ENCODE measurements at places on chromosomes 4 and X. TPM values are rescaled to one million over a fixed set of nuclear protein-coding genes. Genes with fewer than 3 reads are reported as not detected.

DNA sequence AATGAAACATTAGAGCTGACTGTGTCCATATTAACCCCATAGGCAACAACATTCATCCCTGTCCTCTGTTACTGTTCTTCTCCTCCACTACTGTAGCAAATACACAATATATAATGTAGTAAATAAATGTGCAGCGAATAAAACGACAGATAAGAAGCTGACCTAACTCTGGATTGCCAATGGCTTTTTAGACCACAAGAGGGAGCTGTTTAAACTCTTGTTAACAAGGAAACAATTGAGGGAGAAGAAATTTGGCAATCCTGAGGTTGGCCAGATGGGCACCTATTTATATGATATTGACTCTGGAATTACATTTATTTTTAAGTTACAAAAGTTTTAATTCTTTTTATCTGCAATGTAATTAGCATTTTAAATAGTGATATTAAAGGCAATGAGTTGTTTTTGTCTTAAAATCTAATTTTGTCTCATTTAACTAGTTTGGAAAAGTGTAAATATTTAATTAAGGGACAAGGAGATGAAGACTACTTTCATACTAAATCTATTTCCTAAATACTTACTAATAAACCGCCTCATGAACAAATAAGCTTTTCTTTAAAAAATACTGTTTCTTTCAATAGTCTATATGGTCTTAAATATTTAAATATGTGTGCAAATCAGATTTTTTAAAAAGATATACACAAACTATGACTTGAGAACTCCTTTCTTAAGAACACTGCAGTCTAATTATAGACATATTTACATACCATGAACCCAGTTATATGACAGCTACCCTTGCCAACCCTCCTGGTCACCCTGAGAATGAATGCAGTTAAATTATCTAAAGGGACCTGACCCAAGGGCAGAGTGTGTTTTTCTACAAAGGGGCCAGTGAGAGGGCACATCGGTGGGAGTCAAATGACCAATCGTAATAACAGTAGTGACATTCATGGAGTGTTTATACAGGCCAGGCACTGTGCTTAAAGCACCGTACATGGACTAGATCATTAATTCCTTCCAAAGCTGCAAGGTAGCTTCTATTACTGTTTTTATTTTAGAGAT is 52.9 kb upstream of the HPF1 start:
- H3K4me1 ChIP-seq, result peaks cover 2% of the 10 kb centered on the region
- H3K4me3 ChIP-seq, result no peak overlapping the region
- no peak for DNase-seq
- H3K36me3 ChIP-seq, result no peaks in the 10 kb centered on the region

Gene ATOH1
- not detected for total RNA-seq

GRCh38 chrX:13000301-13000811 is 25.4 kb downstream of the TMSB4X start:
- H3K4me3 ChIP-seq, result peak overlapping the region; percentile 73
- H3K4me1 ChIP-seq, result peaks cover 76% of the 10 kb centered on the region
- peak; percentile 54 for DNase-seq
- H3K27me3 ChIP-seq, result no peaks in the 10 kb centered on the region
- H3K27ac ChIP-seq, result peak overlapping the region; percentile 97
- H3K36me3 ChIP-seq, result peaks cover 4% of the 10 kb centered on the region

GRCh38 chrX:107629540-107629909 is 1.2 kb downstream of the PRPS1 start:
- peak overlapping the region; percentile 80 for H3K4me3 ChIP-seq
- no peaks in the 10 kb centered on the region for H3K27me3 ChIP-seq
- peaks cover 1% of the 10 kb centered on the region for H3K36me3 ChIP-seq

DNA sequence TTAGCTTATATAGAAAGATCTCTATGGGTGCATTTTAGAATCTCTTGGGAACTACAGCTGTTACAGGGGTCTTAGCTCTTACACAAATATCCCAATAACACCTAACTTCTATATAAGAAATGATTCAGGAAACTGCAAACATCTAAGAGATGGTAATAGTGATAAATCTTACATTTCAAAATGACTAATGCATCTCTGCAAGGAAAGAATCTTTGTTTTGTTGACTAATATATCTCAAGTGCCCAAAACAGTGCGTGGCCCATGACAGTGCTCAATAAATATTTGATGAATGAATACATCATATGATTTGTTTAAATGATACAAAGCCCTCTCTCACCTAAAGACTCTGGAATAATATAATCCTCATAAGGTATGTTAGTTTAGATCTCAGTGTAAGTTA is 47.5 kb downstream of the CENPE start:
- peaks cover 83% of the 10 kb centered on the region for H3K36me3 ChIP-seq
- H3K27me3 ChIP-seq, result no peaks in the 10 kb centered on the region
- H3K27ac ChIP-seq, result no peak overlapping the region
- DNase-seq, result no peak
- H3K4me3 ChIP-seq, result no peak overlapping the region
- H3K4me1 ChIP-seq, result peaks cover 2% of the 10 kb centered on the region

DNA sequence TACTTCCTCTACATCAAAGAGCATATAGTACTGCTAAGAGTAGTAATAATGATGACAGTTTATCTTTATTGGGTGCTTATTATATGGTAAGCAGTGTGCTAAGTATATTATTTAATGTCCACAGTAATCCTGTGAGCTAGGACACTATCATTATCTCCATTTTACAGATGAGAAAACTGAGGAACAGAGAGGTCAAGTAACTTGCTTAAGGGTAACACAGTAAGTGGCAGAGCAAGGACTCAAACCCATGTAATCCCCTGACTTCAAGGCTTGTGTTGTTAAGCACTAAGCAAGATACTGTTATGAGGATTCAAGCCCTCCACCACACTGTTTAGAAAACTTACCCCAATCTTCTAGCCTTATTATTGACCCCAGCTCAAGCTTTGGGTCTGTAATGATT is 202.4 kb downstream of the ENOX2 start:
- no peaks in the 10 kb centered on the region for H3K36me3 ChIP-seq
- H3K27me3 ChIP-seq, result no peaks in the 10 kb centered on the region
- H3K27ac ChIP-seq, result no peak overlapping the region
- no peak for DNase-seq
- no peaks in the 10 kb centered on the region for H3K4me1 ChIP-seq

DNA sequence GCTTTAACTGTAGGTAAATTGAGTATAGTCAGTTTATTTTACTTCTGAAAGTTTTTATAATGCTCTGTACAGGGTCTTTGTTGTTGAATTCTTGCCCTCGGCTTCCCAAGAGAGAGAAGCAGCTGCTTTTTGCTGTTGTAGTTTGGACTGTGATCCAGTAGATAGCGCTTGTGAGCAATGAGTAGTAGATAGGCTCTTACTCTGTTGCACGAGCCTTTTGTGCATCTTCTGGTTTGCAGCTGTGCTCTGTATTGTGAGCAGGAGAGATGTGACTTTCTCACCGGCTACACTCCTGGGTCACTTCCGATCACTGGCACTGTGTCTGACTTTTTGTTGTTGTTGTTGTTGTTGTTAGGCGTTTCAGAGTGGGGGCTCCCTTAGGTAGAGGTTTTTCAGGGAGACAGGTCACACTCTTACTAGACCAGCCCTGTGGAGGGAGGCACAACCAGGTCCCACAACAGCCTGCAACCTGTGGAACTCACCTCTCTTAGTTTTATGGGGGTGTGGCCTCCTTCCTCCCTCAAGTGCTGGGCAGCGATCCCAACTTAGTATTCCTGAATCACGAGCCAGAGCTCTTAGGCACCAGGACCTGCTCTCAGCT is 822.1 kb upstream of the GALNTL6 start:
- H3K27ac ChIP-seq, result no peak overlapping the region
- no peak overlapping the region for H3K4me3 ChIP-seq
- no peaks in the 10 kb centered on the region for H3K27me3 ChIP-seq
- DNase-seq, result no peak
- no peaks in the 10 kb centered on the region for H3K4me1 ChIP-seq

GRCh38 chrX:91414713-91415112 is 19.9 kb upstream of the PABPC5 start:
- no peak for DNase-seq
- H3K27me3 ChIP-seq, result no peaks in the 10 kb centered on the region
- no peak overlapping the region for H3K27ac ChIP-seq
- H3K4me3 ChIP-seq, result no peak overlapping the region
- H3K4me1 ChIP-seq, result no peaks in the 10 kb centered on the region

Gene CCDC160
- not detected for total RNA-seq

Gene HTR2C
- not detected for total RNA-seq

DNA sequence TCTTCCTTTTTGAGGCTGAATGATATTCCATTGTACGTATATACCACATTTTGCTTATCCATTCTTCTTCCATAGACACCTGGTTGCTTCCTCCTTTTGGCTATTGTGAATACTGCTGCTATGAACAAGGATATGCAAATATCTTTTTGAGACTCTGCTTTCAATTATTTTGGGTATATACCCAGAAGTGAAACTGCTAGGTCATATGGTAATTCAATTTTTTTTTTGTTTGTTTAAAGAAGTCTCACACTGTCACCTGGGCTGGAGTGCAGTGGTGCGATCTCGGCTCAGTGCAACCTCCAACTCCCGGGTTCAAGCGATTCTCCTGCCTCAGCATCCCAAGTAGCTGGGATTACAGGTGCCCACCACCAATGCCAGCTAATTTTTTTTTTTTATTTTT is 75.3 kb downstream of the METTL14 start:
- peaks cover 3% of the 10 kb centered on the region for H3K4me1 ChIP-seq
- no peak for DNase-seq
- H3K27me3 ChIP-seq, result no peaks in the 10 kb centered on the region
- peaks cover 27% of the 10 kb centered on the region for H3K36me3 ChIP-seq

DNA sequence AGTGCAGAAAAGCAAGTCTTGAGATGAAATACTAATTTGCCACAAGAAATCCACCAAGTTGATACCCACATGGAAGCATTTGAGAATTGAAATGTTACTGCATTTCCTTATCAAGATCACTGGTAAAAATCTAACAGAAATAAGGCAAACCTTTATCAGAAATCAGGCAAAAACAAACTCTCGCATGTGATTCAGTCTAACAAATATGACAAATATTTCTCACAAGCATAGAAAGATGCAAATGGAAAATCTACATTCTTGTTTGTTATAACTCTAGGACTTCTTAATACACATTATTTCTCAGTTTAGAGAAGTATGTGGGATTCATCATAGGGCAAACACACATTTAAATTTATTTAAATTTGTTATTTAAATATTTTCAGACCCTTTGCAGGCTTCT is 52.9 kb downstream of the TXK start:
- DNase-seq, result no peak
- H3K4me3 ChIP-seq, result no peak overlapping the region
- peaks cover 6% of the 10 kb centered on the region for H3K4me1 ChIP-seq
- no peak overlapping the region for H3K27ac ChIP-seq
- H3K27me3 ChIP-seq, result no peaks in the 10 kb centered on the region

Gene CYTL1
- total RNA-seq, result not detected

Gene CFAP47
- total RNA-seq, result not detected

DNA sequence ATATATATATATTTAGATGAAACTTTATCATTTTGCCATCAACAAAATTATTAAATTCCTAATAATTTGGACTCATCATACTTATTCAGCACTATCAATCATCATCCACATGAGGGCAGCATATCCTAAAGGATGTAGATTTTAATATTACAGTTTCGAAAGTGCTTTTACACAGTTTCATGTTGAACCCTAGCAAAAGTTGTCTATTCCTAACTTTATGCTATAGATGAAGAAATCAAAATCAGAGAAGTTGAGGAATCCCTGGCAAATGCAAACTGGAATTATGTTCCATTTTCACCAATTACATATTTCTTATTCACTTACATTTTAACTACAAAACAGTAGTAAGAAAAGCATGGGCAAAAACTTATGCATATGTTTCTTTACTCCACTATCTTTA is 36.6 kb upstream of the UGT2A1 start:
- no peaks in the 10 kb centered on the region for H3K27me3 ChIP-seq
- no peaks in the 10 kb centered on the region for H3K36me3 ChIP-seq
- no peaks in the 10 kb centered on the region for H3K4me1 ChIP-seq
- no peak overlapping the region for H3K4me3 ChIP-seq
- H3K27ac ChIP-seq, result no peak overlapping the region

DNA sequence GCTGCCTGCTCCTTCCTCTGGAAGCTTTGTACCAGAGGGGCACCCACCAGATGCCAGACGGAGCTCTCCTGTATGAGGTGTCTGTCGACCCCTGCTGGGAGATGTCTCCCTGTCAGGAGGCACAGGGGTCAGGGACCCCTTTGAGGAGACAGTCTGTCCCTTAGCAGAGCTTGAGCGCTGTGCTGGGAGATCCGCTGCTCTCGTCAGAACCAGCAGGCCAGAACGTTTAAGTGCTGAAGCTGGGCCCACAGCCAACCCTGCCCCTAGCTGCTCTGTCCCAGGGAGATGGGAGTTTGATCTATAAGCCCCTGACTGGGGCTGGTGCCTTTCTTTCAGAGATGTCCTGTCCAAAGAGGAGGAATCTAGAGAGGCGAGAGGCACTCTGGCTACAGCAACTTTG is 260.3 kb upstream of the GPRIN3 start:
- H3K4me3 ChIP-seq, result no peak overlapping the region
- H3K27me3 ChIP-seq, result peaks cover 28% of the 10 kb centered on the region
- H3K4me1 ChIP-seq, result peaks cover 8% of the 10 kb centered on the region
- H3K36me3 ChIP-seq, result no peaks in the 10 kb centered on the region
- no peak overlapping the region for H3K27ac ChIP-seq

GRCh38 chrX:107452581-107452980 is 3.1 kb downstream of the FRMPD3 start:
- no peak for DNase-seq
- H3K27me3 ChIP-seq, result peaks cover 55% of the 10 kb centered on the region
- H3K4me1 ChIP-seq, result peaks cover 16% of the 10 kb centered on the region
- H3K4me3 ChIP-seq, result no peak overlapping the region
- H3K36me3 ChIP-seq, result no peaks in the 10 kb centered on the region

DNA sequence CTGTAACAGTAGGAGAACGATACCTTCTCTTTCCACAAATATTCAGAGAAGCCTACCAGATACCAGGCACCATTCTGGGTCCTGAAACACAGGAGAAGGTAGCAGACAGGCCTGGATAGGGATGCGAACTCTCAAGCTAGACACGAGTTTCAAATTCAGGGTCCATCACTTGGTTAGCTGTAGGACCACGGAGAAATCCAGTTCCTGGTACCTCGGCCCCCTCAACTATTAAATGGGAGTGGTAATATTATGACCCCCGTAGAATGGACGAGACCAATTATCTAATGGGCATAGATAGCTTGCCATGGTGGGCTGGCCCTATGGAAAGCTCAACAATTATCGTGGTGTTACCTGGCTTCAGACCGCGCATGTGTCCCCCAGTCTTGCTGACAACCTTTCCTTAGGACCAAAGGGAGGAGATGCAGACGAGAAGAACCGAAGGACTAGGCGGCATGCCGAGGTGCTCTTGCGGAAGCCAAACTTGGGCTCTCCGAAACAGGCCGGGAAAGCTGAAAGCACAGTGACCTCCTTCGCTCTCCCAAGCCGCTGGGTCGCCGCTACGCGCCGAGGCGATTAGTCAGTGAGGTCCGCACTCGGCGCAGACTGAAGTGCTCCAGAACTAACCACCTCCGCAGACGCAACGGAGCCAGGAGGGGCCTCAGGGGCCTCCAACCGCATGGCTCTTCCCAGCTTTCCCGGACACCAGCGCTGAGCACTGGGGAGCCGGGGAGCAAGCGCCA is 19.6 kb downstream of the NKX3-2 start:
- peaks cover 8% of the 10 kb centered on the region for H3K36me3 ChIP-seq
- H3K4me3 ChIP-seq, result no peak overlapping the region
- peaks cover 14% of the 10 kb centered on the region for H3K4me1 ChIP-seq
- H3K27ac ChIP-seq, result no peak overlapping the region

Gene PCYT1B
- total RNA-seq, result 0.23 TPM

- no peak overlapping the region for H3K27ac ChIP-seq
- peaks cover 13% of the 10 kb centered on the region for H3K36me3 ChIP-seq
- DNase-seq, result no peak
- peaks cover 22% of the 10 kb centered on the region for H3K27me3 ChIP-seq
Measured at GRCh38 chr4:1399508-1400190, 6.6 kb downstream of the NKX1-1 start.

Data from activated CD8-positive, alpha-beta memory T cell treated with anti-CD3 and anti-CD28 coated beads, Interleukin-2, amount 10 ng/mL, durations not matched to agents 7 days and 5 days (primary cell).